Activated naive CD4-positive, alpha-beta T cell (primary cell): ENCODE measurements at places on chromosomes 7 and 10.

DNA sequence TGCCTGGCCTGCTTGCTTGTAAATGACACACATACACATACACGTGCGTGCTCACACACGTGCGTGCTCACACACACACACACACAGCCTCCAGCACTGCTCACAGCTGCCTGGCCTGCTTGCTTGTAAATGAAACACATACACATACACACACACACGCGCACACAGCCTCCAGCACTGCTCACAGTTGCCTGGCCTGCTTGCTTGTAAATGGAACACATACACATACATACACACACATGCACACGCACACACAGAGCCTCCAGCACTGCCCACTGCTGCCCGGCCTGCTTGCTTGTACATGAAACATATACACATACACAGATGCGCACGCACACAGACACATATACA, 397.2 kb downstream of the PLXNA4 start:
- DNase-seq = no peak

- no peak for DNase-seq
Measured at GRCh38 chr10:5510281-5511072, 11.1 kb upstream of the CALML5 start.

DNA sequence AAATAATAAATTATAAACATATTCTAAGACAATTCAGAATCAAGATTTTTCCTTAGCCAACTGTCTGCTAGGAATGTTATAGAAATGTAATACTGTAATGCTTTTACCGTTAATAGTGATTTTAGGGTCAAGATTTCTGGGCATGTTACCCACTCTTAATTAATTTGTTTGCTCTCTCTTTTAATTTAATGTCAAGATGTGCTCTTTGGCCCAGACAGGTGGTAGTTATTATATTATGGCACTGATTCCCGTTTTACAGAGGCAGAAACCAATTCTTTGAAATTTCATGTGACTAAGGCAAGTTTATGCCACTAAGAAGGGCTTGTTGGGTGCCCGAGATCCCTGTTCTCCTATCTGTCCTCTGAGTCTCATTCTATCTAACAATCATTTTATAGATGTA, 959 bp upstream of the FAM107B start:
- no peak for DNase-seq

DNA sequence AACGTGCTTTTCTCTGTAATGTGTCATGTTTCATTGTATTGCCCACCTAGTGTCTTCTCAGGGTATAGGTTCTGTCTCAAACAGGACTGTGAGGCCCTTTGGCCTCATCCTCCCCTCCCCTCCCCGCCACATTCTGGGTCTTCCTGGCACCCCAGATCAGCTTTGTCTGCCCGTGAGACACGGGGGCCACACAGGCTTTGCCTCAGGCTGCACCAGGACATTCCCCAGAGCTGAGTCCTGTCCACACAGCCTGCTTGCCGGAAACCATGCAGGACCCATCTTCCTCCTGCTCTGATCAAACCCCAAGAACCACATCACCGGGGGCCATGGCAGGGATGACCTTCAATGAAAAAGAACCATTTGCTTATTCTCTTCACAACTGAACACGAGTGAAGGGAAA, 18.6 kb downstream of the MAT1A start:
- DNase-seq = no peak

DNA sequence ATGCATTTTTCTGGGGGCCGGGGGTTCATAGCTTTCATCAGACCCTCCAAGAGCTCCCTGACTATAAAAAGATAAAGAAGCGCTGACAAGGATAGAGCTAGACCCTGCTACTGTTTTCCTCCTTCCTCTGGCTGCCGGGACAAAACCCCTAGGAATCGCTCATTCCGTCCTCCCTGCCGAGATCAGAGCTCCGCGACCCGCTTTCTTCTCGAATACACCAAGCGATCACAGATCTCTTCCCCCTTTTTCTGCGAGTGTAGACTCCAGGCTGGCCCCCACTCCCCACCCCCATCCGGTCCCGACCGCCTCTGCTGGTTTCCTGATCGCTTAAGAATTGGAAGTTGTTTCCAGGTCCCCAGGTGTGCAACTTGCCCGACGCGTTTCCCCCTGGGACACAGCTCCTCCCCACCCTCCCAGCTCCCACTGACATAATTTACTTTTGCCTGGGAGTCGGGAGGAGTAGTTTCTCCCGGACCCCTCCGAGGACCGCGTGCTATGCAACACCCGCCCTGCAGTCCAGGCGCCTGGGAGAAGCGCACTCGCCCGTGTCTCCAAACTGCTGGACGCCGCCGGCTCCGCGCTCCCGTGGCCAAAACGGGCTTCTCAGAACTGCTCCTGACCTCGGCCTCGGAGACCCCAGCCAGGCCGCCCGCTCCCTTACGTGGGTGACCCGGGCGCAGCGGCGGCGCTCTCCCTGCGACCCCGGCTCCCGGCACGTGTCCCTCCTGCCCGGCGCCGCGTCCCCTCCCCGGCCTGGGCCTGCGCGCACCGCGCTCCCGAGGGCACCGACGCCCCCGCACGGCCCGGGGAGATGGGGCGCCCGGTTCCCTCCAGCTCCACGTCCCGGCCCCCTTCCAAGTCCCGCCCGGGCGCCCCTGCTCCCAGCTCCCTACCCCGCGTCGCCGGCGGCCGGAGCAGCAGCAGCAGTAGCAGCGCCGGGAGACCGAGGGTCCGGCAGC, 552 bp downstream of the IL15RA start:
- DNase-seq = peak; percentile 19

GRCh38 chr10:62613859-62614258, 190.7 kb upstream of the ADO start:
- DNase-seq = no peak

DNA sequence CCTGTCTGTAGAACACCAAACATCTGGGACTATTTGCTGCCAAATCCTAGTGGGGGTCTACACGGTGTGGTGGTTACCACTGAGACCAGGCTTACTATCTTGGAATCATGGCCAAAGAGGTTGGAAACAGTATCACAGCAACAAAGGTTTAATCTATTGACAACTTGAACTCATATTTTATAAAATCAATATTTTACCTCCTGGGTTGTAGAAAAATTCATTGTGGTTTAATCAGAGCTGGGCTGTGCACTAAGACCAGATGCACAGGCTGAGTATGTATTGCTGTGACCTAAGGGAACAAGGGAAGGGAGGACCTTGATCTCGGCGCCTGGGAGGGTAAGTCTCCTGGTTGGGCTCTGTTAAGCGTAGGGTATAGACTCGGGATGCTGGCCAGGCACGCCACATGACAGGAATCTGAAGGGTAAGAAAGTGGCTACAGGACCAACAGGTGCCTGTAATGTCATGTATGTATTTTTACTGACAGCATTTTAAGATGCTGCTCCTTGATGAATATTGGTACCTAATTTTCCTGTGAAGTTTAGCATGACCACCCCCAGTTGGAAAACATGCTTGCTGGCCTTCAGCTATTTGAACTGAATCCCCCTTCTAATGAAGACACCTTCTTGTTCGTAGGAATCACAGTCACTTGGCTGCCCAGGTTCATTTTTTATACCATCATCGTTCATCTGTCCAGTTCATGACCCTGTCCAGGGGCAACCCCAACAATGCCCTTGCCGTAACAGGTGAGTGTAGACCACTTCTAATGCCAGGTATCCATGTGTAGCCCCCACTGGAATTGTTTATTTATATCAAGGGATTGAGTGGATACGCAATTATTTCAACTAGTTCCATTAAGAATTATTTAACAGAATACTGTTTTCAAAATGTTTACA, 79.5 kb downstream of the EZH2 start:
- no peak for DNase-seq

GRCh38 chr10:1774796-1775195, 37.5 kb upstream of the ADARB2 start:
- no peak for DNase-seq

DNA sequence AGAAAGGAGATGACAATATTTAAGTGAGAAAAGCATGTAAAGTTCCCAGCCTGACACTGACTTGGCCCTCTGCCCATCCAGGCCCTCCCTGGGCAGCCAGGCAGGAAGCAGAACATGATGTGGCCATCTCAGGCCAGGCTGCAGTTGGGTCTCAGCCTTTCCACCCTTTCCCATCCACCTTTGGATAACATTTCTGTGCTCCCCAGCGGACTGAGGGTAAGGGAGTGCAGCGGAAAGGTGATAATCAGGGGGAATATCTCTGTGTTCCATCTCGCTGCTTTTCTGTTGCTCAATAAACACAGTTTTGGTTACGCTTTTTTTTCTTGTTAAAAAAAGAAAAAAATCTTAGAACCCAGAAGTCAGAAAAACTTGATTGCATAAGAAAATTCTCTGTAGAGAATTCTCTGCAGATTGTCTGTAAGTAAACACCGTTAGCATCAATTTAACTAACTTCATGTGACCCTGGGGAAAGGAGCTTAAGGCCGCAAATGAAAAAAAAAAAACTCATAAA, 37.2 kb upstream of the TARP start:
- no peak for DNase-seq

DNA sequence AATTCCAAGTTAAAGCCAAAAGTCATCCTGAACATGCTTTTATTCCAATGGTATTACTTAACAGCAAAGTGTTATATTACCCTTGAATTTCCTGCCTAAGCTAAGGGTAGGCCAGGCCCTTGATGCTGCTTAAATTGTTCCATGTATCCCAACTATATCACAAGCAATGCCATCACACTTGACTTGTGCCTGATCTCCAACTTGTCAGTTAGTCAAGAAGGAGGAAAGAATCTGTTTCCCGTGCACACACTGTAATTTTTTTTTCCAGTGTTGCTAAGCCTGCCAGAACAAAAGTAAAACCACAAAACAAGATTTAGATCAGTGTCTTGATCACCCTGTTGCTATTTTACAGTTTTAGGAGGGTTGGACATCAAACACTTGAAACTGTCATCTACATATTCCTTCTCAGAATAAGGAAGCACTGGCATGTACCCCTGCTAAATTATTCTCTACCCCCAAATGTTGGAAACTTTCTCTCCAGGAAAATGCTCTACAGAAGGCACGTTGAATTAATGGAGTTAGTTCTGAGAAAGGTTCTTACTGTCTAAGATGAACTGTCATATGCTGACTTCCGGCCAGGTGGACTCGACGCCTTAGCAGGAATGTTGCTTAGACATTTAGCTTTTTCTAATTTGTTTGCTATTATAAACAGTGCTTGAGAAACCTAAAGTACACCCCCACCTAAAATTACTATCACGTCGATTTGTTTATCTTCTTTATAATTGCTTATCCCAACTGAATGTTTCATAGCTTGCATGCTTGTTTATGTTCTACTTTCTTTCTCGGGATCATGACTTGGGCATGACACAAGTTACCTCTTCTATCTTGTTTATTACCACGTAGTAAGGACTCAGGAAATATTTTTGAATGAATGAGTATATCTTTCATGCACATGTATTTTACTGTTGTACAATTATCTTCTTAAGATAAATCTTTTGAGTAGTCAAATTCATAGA, 105.5 kb upstream of the ZNF438 start:
- no peak for DNase-seq

GRCh38 chr7:157687158-157687557, 350.4 kb downstream of the DNAJB6 start:
- DNase-seq = no peak
